ENCODE measurements at places on chromosomes 5 and 9.

DNA sequence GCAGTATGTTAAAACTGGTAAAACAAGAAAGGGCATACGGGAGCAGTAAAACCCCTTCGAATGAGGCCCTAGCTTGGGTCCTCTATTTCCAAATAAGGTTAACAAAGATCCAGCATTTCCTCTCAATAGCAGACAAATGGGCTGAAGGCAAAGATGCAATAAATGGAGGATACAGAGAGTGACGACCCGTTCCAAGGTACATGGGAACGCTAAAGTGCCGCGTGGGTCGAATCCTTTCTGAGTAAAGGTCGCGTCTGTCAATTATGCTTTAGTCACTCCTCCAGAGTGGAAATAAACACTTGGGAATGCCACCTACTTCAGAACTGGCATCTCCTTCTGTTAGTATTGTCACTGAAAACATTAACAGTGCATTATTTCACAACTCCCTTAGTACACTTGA, 24.7 kb downstream of the ARL15 start:
- DNase-seq = no peak

DNA sequence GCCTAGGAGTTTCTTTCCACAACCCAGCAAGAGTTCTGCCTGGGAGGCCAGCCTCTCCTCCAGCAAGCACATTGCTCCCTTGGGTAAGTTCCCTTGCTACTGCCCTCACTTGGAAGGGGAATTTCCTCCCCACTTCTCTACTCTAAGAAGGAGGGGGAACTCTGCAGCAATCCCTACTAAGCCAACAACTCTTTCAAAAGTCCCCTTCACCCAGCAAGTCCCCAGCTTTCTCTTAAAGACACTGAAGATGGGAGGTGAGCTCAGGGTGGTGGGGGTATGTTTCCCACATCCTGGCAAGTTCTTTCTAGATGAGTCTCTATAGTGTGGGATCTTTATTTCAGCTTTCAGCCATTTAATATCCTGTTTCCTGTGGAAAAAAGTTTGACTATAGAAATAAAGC, 49.0 kb downstream of the PDE8B start:
- DNase-seq = no peak

DNA sequence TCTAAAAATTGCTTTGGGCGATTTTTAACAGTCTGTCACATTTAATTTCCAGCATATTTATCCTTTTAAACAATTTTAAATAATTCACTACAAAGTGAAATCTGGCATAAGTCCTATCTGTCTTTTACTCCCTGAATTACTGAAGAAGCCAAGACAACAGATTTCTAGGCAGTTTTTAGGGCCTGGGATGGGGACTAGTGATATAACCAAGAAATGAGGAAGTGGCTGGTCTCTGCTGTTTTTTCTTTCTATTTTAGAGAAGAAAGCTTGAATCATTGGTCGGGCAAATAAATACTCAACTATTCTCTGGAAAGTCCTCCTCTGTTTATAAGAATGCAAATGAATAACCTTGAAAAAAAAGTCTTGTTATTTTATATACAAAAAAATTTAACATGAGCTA, 79.7 kb upstream of the SSBP2 start:
- no peak for DNase-seq

GRCh38 chr5:132771503-132771998, 5.5 kb downstream of the SEPTIN8 start:
- no peak for DNase-seq

DNA sequence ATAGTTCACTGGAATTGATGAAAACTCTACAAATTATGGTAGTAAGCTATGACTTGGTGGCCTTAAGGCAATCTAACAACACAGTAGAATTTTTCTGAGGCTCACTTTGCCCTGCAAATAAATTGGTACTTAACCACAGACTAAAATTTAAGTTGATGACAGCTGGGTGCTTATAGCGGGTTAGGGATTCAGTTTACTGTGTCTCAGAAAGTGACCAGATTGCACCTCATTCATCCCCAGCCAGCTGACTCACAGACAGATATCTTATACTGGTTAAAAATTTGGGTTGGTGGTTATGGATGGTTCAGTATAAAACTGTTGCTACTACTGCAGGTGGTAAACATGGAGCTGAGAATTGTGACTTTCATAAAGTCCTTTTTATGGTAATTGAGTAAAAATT, 2.8 kb downstream of the CKS2 start:
- no peak for DNase-seq

DNA sequence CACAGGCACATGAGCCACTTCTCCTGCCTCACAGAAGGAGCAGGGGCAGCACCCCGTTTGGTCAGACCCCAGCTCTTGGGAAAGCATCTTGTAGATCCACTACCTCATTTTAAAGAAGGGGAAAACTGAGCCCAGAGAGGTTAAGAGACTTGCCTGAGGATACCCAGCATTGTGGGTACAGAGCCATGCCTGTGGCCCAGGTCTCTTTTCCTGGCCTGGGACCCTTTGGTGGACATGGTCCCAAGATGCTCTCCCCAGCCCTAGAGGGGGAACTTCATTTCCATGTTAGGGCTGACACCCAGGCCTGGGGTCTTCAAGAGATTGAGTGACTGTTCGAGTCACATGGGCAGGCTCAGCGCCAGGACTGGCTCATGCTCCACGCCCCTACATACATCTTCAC, 64.2 kb downstream of the NEK6 start:
- no peak for DNase-seq

DNA sequence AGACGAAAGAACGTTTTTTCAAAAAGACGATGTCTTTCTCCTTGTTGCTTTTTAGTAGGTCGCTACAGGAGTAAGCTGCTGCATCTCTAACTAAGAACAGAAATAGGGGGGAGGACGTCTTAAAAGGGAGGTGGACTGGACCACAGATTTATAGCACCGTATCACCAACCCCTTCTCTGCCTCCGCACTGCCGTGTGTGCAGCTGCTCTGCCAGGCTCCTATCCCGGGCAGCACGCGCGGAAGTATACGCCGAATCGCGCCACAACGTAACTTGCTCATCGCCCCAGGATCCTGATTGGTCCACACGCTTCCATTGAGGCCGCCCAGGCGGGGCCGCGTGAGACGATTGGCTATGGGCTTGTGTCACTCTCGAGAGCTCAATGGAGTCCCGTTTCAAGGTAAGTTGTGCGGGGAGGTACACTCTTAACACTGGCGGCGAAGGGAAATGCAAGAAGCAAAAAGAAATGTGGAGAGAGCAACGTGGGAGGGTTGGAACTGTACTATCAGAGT, at the start of gene ELAVL2:
ELAVL2 (minus strand) TSS at position 121 of the 510 bp plus-strand sequence. CDS start 64,006 bp downstream, outside the sequence.
- DNase-seq = peak; percentile 30

GRCh38 chr5:57429513-57430120, 53.0 kb downstream of the ACTBL2 start:
- no peak for DNase-seq

DNA sequence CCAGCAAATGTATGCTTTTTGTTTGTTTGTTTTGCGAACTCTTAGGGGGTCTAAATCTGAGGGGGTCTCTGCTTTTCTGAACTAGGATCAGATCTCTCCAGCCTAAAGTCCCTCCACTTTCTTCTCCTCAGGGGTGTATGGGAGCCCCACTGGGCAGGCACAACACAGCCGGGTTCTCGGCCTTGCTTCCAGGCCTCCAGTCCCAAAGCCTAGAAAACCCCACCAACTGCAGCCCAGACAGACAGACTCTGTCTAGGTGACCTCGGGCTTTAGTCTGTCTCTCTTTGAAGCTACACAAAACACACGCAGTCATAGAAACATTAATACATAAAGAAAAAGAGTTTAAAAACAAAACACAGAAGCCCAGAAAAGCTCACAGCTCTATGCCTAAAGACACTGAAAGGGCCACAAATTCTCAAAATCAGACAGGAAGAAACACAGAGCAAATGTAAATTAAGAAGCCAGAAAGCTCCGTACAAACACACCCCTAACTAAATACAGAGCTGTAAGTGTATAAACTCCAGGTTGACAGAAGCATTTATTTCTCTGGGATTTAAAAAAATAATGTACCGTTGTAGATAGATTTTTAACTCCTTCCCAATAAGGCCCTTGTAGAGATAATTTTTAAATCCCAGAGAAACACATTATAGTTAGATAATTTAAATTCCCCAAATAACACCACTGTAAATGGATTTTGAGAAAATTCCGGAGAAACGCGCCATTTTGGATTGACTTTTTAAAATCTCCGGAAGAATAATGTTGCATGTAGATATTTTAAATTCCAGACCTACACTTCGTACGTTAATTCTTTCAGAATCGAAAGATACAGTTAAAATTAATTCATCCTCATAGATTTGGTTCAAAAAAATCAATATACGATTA, 2.0 kb downstream of the PITX1 start:
- no peak for DNase-seq

DNA sequence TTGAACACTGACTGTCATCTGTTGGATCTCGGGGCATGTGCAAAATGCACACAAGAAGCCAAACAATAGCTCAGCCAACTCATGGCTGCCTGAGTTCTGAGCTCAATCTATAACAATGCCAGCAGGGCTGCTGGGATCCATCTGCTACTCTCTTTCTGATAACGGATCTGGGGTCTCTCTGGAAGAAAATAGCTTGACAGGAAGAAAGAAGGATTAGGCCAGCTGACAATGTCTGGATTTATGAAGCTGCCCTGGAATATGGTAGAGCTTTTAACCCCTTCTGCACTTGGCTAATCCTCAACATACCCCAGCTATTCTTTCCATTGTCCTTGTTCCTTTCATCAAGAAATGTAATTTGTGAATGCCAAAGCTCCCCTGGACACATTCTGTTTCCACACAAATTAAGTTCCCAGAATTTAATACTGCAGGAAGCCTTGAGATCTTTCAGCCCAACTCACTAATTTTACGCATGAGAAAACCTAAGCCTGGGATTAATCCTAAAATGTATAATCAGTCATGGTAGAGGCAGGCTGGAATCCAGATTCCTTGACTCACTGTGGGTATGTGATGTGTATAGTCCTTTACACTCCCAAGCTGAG, 62.7 kb upstream of the PCA3 start:
- no peak for DNase-seq

DNA sequence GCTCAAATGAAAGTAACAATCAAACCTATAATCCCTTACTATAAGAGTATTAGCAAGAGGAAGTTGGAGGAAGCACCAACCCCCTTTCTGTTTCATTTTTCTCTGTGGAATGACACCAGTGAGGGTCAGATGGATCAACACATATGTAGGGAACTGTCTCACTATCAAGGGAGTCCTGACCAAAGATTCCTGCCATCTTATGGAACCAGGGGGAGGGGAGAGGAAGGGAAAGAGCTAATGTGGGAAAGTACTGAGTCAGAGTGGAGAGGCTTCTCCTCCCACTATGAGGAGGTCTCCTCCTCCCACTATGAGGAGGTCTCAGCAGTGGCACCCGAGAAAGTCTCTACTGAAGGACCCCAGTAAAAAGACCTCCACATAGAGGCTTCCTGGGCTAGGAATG, 73.3 kb upstream of the PCSK1 start:
- no peak for DNase-seq

GRCh38 chr5:150576449-150576949, 64.0 kb upstream of the SYNPO start:
- no peak for DNase-seq

GRCh38 chr5:71828291-71829040, 109.4 kb downstream of the CARTPT start:
- no peak for DNase-seq

DNA sequence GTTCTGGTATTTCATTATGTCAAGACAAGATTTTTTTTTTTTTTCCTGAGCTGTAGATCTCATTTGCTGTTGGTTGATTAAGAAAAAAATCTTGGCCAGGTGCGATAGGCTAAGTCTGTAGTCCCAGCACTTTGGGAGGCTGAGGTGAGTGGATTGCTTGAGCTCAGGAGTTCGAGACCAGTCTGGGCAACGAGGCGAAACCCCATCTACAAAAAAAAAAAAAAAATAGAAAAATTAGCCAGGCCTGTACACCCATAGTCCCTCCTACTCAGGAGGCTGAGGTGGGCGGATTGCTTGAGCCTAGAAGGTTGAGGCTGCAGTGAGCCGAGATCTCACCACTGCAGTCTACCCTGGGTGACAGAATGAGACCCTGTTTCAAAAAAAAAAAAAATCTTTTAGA, 12.2 kb downstream of the CDC42SE2 start:
- DNase-seq = no peak

GRCh38 chr5:67293226-67293625, 96.6 kb upstream of the CD180 start:
- DNase-seq = no peak

DNA sequence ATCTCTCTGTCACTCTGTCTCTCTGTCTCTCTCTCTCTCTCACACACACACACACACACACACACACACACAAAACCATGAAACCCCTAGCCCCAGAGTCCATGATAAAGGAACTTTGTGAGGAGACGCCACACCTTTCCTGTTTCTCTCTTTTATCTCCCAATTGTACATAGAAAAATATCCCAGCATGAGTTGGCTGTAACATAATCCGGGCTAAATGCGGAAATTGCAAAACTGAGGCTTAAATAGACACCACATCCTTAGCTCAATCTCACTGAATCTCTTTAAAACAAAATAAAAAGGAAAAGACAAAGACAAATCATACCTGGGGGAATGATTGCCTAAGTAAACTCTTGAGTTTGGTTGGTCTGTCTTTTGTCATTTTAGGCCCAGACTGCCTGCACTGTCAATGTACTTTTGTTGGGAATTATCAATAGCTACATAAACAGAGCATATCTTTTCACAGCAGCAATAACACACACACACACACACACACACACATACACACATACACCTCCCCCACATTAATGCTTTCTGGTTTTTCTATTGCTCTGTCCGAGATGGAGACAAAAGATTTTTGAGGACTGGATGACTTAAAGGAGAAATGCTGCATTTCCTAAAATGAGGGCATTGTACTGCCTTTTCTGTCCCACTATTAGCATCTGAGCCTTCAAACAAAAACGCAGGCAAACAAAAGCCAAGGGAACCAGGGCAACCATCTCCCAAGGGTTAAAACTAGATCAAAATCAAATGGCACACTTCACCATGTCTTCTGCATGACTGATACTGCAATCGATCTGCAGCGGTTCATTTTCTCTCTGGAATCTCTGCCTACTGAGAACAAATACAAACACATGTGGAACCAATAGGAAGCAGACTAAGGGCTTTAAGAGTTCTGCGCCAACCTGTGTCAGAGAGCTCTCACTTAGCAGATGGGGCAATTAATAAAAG, 321.5 kb downstream of the NFIB start:
- no peak for DNase-seq

- DNase-seq = no peak
Measured at GRCh38 chr9:69925452-69925851, 104.8 kb downstream of the CFAP95 start.

DNA sequence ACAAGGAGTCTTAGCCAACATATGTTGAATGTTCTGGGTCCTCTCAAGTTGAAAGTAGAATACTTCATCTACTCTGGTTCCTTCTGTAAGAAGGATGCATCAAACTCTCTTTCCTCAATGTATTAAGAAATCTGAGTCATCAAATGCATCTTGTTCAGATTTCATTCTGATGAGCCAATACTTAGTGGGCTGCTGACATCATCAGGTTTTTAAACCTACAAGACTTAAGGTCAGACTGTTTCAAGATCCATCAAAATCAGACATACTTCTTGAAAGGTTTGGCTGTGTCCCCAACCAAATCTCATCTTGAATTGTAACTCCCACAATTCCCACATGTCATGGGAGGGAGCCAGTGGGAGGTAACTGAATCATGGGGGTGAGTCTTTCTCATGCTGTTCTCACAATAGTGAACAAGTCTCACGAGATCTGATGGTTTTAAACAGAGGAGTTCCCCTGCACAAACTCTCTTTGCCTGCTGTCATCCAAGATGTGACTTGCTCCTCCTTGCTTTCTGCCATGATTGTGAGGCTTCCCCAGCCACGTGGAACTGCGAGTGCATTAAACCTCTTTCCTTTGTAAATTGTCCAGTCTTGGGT, 168.8 kb downstream of the RAPGEF6 start:
- no peak for DNase-seq

GRCh38 chr9:8880060-8880459, 1080.5 kb upstream of the DMAC1 start:
- DNase-seq = no peak

- DNase-seq = no peak
Measured at GRCh38 chr9:4661165-4661564, 929 bp upstream of the PLPP6 start.
